ENCODE measurements at places on chromosomes 4 and X.

DNA sequence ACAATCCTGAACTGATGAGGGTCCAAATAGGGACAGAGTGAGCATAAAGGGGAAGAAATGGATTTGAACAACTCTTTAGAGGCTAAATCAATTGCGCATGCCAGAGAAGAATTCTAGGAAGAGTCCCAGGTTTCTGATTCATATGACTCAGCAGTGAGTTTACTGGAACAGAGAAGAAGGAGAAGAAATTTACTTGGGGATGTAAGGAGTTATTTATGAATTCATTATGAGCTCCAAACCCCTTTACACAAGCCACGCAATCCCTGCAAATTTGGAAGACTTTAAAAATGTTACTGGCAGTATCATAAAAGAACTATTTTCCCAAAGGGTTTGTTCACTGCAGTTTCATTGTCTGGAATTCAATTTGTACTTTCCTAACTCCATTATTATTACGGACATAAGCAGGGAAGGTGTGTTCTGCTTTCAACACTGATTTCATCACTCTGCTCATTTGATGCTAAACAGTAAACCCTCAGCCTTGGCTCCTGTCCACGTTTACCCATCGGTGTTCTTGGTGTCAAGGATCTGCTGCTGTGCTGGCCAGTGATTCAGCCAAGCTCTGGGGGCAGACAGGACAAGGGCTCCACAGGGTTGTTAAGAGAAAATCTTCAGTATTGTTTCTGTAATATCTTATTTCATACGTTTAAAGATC is 273.7 kb downstream of the HNRNPD start:
- DNase-seq, result no peak

GRCh38 chr4:138845664-138846063 is 169.9 kb upstream of the NOCT start:
- DNase-seq, result no peak

GRCh38 chr4:109435635-109436034 is 2.0 kb downstream of the SEC24B start:
- DNase-seq, result no peak

DNA sequence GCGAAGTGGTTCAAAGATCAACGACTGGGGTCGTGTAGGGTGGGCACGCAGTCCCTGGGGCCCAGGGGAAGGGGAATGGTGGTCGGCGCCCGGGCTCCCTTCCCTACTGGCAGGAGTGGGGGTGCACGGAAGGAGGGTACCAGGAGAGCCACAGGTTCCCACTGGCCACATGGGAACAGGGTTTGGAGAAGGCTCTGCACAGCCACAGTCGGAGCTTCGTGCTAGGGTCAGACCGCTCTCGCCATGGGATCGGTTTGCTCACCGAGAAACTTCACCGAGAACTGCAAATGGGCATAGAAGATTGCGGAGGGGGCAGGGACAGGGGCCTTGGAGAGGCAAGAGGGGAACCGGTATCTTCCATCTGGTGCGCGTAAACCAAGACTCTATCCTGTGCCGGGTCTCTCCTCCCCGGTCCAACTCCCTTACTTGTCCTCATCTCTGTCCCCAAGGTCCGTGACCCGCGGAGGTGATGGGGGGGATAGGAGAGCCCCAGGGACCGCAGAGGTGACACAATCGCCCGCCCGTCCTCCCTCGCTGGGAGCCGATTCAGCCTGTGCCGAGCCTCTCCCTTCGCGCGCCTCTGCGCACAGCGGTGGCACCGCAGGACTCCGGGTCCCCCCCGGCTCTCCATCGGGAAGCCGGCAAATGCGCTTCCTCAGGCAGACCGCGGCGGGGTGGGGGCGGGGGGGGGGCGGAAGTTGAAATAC is 1.0 kb downstream of the SCD5 start:
- no peak for DNase-seq

- no peak for DNase-seq
Measured at GRCh38 chr4:32172086-32172485, 1451.9 kb downstream of the PCDH7 start.

- DNase-seq, result no peak
Measured at GRCh38 chr4:15443371-15444160, 15.7 kb downstream of the C1QTNF7 start.

GRCh38 chr4:177293208-177294033 is 16.3 kb upstream of the NEIL3 start:
- no peak for DNase-seq

GRCh38 chrX:15525664-15526416 is 25.2 kb downstream of the BMX start:
- DNase-seq, result no peak

Data from ureter (tissue), 1 donor.